Body of pancreas (tissue), 4 donors: ENCODE measurements at places on chromosomes 16 and 17. TPM values are rescaled to one million over a fixed set of nuclear protein-coding genes. Genes with fewer than 3 reads are reported as not detected.

DNA sequence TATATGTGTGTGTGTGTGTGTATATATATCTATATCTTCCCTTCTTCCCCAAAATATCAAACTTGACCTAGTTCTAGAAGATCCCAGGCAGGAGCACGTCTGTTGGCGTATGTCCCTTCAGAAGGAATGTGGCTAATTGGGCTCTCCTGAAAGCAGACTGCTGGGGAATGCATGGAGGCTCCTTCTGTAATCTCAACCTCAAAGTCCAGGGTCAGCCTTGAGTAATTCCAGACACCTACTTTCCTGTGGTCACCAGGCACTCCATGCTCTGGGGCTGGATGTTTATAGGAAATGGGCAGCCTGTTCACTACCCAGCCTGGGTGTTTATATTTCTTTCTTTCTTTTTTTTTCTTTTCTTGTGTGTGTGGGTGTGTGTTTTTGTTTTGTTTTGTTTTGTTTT lies 13.4 kb downstream of the BCO1 start:
- H3K4me1 ChIP-seq, result no peaks in the 10 kb centered on the region
- H3K27me3 ChIP-seq, result no peaks in the 10 kb centered on the region
- no peak overlapping the region for H3K4me3 ChIP-seq

SSTR5 gene
- total RNA-seq, result not detected

- peaks cover 15% of the 10 kb centered on the region for H3K4me1 ChIP-seq
- H3K4me3 ChIP-seq, result peak overlapping the region; percentile 75
- no peaks in the 10 kb centered on the region for H3K27me3 ChIP-seq
- H3K27ac ChIP-seq, result peak overlapping the region; percentile 83
- DNase-seq, result no peak
- no peaks in the 10 kb centered on the region for H3K36me3 ChIP-seq
These were observed 931 bp upstream of the WIPF2 start for GRCh38 chr17:40218006-40218739.

GRCh38 chr16:28130099-28131088 lies 66.9 kb upstream of the GSG1L start:
- H3K4me1 ChIP-seq, result no peaks in the 10 kb centered on the region
- no peaks in the 10 kb centered on the region for H3K27me3 ChIP-seq
- DNase-seq, result no peak
- no peaks in the 10 kb centered on the region for H3K36me3 ChIP-seq
- H3K27ac ChIP-seq, result no peak overlapping the region

DNA sequence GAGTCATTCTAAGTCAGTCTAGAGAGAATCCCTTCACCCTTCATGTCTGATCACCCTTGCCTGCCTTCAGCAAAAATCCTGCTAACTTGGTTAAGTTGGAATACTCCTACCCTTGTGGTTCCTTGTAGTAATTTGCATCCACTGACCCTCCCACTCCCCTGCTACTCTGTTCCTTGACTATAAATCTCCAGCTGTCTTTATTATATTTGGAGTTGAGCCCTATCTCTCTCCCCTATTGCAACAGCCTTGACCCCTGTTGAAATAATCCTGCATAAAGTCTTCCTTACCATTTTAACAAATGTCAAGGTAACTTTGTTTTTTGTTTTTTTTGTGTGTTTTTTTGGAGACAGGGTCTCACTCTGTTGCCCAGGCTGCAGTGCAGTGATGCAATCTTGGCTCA lies 590.1 kb downstream of the WWOX start:
- no peaks in the 10 kb centered on the region for H3K27me3 ChIP-seq
- H3K4me3 ChIP-seq, result no peak overlapping the region
- no peak overlapping the region for H3K27ac ChIP-seq
- no peaks in the 10 kb centered on the region for H3K4me1 ChIP-seq
- no peak for DNase-seq

DNA sequence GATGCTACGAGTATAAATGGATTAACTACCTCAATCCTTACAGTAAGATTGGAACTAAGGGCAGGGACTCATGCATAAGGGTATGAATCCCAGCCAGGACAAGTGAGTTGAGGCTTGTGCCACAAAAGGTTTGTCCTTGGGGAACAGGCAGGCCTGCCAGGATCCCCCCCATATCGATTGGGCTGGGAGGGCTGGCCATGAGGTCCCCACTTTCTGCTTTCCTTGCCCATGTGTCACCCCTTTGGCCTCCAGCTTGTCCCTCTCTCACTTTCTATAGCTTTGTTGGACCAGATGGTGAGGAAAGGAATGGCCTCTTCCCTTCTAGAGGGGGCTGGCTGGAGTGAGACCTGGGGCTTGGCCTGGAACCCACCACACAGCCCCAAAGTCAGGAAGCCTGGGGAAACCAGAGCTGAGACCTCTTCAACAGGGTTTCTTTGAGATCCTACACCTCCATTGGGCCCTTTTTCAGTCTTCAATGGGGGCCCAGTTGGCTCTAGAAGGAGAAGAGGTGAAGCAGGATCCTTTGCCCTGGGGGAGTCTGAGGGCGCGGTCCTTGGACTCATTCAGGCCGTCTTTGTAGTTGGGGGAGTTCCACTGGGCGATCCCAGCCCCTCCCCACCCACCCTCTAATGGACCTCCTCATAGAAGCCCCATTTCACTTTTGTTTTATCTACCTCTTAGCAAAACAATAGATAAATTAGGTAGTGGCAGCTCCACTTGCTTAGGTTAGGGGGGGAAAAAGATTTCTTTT lies 57.3 kb downstream of the IGF2BP1 start:
- H3K27ac ChIP-seq, result no peak overlapping the region
- no peaks in the 10 kb centered on the region for H3K36me3 ChIP-seq
- no peaks in the 10 kb centered on the region for H3K4me1 ChIP-seq
- H3K27me3 ChIP-seq, result no peaks in the 10 kb centered on the region
- no peak overlapping the region for H3K4me3 ChIP-seq

ALDH3A1 gene
- total RNA-seq, result 1.8 TPM

DNA sequence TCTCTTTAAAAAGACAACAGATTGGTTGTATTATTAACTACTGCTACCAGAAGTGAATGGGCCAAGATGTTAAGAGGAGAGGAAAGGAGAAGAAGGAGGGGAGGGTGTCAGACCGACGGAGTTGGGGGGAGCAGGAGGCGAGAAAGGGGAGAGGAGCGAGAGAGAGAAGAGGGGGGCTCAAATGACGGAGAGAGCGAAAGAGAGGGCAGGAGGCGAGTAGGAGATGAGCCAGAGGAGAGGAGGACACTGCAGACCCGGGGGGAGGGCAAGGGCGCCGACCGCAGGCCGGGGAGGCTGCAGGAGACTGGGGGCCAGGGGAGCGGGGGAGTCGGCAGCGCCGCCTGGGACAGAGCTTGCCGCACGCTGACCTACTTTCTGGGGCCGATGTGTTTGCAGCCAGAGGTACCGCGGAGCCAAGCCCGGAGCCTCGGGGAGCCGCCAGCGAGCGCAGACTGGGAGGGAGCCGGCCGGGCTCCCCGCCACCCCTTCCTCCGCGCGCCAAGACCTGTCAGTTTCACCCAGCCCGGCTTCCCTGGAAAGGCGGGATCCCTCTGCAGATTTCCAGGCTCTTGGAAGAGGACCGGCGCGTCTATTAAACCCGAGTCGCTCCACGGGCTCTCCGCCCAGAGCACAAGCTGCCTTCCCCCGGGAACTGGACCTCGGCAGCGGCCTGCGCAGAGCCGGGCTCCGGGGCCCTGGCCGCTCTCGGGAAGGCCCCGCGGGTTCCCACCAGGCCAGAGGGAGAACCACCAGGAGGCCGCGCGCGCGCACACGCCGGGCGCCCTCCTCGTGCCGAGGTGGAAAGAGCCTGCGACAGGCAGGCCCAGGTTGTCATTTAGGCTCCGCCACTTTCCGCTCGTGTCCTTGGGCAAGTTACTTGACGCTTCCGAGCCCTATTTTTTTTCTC lies 74.6 kb downstream of the CMC2 start:
- H3K27me3 ChIP-seq, result no peaks in the 10 kb centered on the region
- H3K4me3 ChIP-seq, result no peak overlapping the region

DNA sequence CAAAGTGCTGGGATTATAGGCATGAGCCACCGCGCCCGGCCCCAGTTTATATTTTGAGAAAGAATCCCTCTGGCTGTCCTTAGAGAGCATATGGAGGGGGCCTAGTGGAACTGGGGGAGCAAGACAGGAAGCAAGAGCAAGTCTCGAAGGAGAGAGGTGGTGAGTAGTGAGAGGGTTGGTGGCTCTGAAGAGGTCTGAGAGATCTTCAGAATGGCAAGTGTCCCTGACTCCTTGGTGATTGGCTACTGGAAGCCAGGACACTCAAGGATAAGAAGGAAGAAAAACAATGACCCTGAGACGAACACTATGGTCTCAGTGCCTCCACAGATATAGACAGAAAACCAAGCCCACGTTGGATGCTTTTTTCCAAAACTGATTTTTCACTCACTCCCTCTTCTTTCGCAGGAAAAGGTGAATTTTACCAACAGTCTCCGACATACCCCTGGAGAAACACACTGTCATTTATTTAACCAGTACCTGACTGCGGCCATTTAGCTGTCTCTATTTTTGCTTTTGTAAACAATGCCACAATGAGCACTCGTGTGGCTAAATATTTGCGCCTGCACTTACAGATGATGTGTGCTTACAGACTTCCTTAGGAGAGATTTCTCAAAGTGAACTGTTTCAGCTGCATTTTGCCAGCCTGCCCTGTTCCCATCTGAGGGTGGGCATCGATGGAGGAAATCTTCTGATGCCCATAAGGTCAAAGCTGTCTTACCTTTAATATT lies 15.9 kb upstream of the DOK4 start:
- no peak for DNase-seq
- H3K27me3 ChIP-seq, result no peaks in the 10 kb centered on the region
- H3K36me3 ChIP-seq, result no peaks in the 10 kb centered on the region
- H3K4me1 ChIP-seq, result peaks cover 11% of the 10 kb centered on the region
- H3K27ac ChIP-seq, result no peak overlapping the region
- no peak overlapping the region for H3K4me3 ChIP-seq

- no peak overlapping the region for H3K27ac ChIP-seq
- H3K27me3 ChIP-seq, result no peaks in the 10 kb centered on the region
- H3K4me3 ChIP-seq, result no peak overlapping the region
- no peaks in the 10 kb centered on the region for H3K4me1 ChIP-seq
- no peak for DNase-seq
These were observed 30.2 kb upstream of the GPRC5B start for GRCh38 chr16:19914877-19915276.

GRCh38 chr17:65184235-65184959 lies 47.2 kb downstream of the RGS9 start:
- no peaks in the 10 kb centered on the region for H3K36me3 ChIP-seq
- no peak overlapping the region for H3K27ac ChIP-seq
- no peak for DNase-seq

DNA sequence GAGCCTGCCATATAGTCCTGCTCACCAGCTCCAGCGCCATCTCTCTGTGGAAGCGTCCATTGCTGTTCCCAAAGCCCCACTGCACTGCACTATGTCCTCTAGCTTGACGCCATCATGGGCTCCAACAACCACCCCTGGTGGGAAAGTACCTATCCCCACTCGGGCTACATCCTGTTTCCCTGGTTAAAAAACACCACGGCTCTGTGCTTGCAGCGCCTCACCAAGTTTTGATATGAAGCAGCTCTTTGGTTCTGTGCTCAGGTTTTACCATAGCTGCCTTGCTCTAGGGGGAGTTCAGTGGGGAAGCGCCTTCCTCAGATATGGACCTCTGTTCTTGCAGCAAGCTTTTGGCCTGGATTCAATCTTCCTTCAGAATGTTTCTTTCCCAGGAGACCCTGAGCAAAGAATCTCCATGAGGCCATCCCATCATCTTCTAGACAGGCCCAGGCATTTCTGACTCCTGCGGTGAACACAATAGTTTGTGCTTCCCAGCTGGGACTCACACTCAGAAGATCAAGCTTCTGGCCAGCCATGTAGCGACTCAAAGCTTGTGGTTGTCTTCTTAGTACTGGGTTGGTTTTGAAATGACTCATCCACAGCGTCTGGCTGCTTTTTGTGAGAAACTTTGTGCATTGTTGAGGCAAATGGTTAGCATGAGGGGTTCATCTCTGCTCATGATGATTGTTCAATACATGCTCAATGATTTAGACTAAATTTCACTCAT lies 39.5 kb downstream of the DYNLRB2 start:
- H3K27me3 ChIP-seq, result no peaks in the 10 kb centered on the region
- no peak for DNase-seq
- peaks cover 12% of the 10 kb centered on the region for H3K4me1 ChIP-seq
- no peak overlapping the region for H3K27ac ChIP-seq
- no peak overlapping the region for H3K4me3 ChIP-seq
- H3K36me3 ChIP-seq, result no peaks in the 10 kb centered on the region

DNA sequence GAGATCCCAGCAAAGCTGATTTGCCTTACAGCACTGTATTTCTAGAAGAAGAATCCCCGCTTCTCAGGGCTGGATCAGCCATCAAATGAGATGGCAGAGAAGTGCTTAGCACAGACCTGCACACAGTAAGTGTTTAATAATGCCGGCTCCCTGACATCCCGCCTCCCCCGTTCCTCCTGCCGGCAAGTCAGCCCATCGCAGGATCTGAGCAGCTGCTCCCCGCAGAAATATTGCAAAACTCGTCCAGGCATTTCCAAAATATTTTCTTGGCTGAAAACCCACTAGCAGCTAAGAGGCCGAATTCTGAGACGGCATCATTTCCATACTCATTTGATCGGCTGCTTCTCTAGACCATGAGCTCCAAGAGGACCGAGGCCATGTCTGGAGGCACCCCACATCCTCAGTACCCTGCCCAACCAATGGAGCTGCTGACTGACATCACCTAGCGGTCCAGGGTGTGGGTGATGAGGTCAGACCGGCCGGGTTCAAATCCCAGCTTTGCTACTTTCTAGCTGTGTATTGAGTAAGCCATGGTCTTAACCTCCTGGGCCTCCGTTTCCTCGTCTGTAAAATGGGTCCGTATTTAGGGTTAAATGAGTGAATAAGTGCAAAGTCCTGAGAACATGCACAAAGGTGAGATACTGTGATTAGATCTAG lies 251.5 kb downstream of the KATNIP start:
- no peak for DNase-seq
- H3K27ac ChIP-seq, result no peak overlapping the region
- H3K27me3 ChIP-seq, result no peaks in the 10 kb centered on the region
- H3K4me3 ChIP-seq, result no peak overlapping the region
- H3K36me3 ChIP-seq, result no peaks in the 10 kb centered on the region

DNA sequence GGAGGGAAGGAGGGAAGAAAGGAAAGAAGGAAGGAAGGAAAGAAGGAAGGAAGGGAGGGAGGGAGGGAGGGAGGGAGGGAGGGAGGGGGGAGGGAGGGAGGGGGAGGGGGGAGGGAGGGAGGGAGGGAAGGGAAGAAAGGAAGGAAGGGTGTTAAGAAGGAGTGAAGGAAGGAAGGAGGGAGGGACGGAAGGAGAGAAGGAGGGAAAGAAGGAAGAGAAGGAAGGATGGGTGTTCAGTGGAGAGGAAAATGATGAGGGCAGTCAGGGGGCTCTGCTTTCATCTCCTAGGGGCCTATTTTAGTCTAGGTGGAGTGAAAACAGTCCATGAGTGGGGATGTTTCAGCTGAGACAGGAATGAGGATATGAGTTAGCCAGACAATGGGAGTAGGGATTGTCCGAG lies 357.0 kb upstream of the C16orf82 start:
- H3K27ac ChIP-seq, result no peak overlapping the region
- no peaks in the 10 kb centered on the region for H3K27me3 ChIP-seq
- no peaks in the 10 kb centered on the region for H3K4me1 ChIP-seq

ABCA3 gene
- total RNA-seq, result 21.0 TPM

- no peak for DNase-seq
- H3K27me3 ChIP-seq, result no peaks in the 10 kb centered on the region
- H3K4me3 ChIP-seq, result no peak overlapping the region
- H3K36me3 ChIP-seq, result no peaks in the 10 kb centered on the region
- H3K4me1 ChIP-seq, result no peaks in the 10 kb centered on the region
- no peak overlapping the region for H3K27ac ChIP-seq
These were observed 8.8 kb upstream of the VPS4A start for GRCh38 chr16:69302301-69302700.

- no peaks in the 10 kb centered on the region for H3K36me3 ChIP-seq
- no peaks in the 10 kb centered on the region for H3K4me1 ChIP-seq
- no peaks in the 10 kb centered on the region for H3K27me3 ChIP-seq
- H3K4me3 ChIP-seq, result no peak overlapping the region
These were observed 9.0 kb upstream of the MAPK3 start for GRCh38 chr16:30131869-30132475.

NOB1 gene
- 69.0 TPM for total RNA-seq
